ENCODE measurements at places on chromosomes 13 and 19.

GRCh38 chr19:44968118-44968517 lies 12.9 kb downstream of the CLPTM1 start:
- DNase-seq = no peak

GRCh38 chr19:52034051-52034728 lies 6.0 kb upstream of the ZNF614 start:
- no peak for DNase-seq

GRCh38 chr13:46668931-46669525 lies 116.1 kb downstream of the LRCH1 start:
- no peak for DNase-seq

GRCh38 chr13:93386116-93386515 lies 159.5 kb downstream of the GPC6 start:
- no peak for DNase-seq

DNA sequence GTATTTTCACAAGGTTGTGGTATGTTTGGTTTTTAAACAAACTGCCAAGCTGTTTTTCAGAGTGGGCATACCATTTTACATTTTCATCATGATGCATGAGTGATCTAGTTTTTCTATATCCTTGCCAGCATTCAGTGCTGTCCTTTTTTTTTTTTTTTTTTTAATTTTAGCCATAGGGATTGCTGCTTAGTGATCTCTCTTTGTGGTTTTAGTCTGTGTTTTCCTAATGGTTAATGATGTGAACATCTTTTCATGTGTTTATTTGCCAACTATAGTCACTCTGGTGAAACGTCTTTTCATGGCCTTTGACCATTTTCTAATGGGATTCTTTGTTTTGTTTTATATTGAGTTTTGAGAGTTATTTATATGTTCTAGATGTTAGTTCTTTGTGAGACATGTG lies 59.7 kb downstream of the SHISA2 start:
- no peak for DNase-seq

GRCh38 chr13:31200637-31200971 lies 829 bp downstream of the B3GLCT start:
- DNase-seq = no peak

DNA sequence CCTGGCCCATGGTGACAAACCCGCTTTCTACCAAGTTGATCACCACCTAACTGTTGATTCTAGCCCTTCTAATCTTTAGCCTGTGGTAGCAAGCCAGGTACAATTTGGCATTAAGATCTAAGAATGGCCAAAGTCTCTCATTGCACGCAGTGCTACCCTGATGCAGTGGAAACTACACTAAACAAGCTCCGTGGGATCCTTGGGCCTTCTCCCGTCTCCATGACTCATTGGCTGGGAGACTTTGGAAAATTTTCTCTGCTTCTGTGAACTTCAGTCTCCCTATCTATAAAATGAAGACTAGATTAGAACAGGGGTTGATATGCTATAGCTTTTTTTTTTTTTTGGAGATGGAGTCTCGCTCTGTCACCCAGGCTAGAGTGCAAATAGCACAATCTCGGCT lies 223.0 kb downstream of the TSHZ3 start:
- DNase-seq = no peak

GRCh38 chr13:94093652-94094315 lies 385.7 kb downstream of the DCT start:
- DNase-seq = no peak

- DNase-seq = no peak
Measured at GRCh38 chr19:51461723-51462161, 3.5 kb upstream of the SIGLEC8 start.

DNA sequence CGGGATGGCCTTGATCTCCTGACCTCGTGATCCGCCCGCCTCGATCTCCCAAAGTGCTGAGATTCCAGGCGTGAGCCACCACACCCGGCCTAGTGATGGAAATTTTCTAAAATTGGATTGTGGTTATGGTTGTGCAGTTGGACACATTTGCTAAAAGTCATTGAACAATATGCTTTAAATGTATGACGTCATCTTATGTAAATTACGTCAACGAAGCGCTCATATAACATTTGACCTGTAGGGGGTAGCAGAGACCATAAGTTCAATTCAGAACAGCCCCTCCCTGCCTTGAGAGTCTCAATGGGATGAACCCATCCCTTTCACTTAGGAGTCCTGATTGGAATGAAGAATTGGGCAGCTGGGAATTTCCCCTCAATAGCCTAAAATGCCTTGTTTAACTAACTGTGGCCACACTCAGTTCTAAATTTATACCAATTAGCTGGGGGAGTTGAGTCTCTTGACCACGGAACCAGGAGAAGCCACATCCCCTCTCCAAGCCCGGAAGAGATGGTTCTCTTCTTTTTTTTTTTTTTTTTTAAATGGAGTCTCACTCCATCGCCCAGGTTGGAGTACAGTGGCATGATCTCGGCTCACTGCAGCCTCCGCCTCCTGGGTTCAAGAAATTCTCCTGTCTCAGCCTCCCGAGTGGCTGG lies 15.2 kb upstream of the TLE6 start:
- DNase-seq = peak; percentile 74

GRCh38 chr13:71967990-71968389 lies 101.0 kb upstream of the DACH1 start:
- DNase-seq = no peak

DNA sequence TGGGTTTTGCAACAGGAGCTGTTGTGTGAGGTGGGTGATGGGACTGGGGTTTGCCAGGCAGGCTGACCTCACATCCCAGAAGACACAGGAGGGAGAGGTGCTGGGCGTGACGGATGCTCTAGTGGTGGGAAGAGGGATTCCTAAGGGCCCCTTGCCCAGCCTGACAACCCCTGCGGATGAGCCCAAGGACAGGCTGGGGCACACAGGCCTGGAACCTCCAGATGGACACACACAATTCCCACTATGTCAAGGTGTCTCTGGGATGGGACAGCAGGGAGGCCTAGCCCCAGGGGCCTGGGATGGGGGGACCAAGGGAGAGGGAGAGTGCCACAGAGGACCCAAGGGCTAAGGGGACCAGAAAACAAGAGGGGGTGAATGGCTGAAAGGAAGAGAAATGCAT lies 191.5 kb downstream of the ZNF536 start:
- DNase-seq = no peak

GRCh38 chr13:27496006-27496405 lies 45.6 kb upstream of the MTIF3 start:
- DNase-seq = no peak

- peak; percentile 58 for DNase-seq
Measured at GRCh38 chr13:113209759-113210421, 477 bp downstream of the CUL4A start.

- DNase-seq = no peak
Measured at GRCh38 chr19:12665281-12665573, 1.3 kb downstream of the MAN2B1 start.

DNA sequence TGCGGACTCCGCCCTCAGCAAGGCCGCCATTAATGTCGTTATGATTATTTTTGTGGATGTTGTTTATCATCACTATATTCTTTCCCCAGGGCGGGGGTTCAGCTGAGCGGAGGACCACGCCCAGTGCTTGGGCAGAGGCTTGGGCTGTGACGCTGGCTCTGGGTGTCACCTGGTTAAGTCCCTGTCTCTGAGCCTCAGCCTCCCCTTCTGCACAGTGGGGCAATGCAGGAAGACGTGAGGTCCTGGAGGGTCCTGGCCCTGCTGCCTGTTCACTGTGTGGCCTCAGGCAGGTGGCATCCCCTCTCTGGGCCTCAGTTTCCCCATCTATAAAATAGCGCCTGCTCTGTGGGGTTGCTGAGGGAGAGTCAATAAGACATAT lies 32.5 kb downstream of the NFIC start:
- DNase-seq = no peak

DNA sequence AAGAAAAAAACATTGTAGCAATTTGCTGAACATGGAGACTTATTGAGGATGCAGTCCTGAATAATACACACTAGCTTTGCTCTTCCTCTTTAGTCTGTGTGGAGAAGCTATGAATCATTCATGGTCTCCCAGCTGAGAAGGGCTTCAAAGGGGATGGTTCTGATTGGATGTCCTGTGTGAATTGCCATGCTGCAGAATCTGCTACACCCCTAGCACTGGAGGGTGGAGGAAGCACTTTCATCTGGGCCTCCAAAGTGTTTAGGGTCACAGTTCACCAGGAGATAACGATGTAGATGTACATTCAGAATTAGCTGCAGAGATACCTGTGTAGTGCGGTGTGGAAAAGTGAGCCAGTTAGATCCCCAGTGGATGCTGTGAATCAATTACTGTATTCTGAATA lies 321.1 kb upstream of the EDNRB start:
- DNase-seq = no peak

- DNase-seq = no peak
Measured at GRCh38 chr19:18021121-18021755, 13.3 kb downstream of the ARRDC2 start.

- DNase-seq = peak; percentile 34
Measured at GRCh38 chr19:33292595-33293254, 9.6 kb downstream of the CEBPA start.

DNA sequence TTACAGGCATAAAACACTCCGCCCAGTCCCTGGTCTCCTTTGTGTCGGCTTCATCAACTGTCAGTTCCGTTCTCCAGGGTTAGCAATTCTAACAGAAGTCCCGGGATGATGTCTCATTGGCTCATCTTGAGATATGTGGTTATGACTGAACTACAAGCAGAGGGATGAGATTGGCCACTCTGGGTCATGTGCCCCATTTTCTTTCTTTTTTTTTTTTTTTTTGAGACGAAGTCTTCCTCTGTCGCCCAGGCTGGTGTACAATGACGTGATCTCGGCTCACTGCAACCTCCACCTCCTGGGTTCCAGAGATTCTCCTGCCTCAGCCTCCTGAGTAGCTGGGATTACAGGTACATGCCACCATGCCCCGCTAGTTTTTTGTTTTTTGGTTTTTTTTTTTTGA lies 95.4 kb upstream of the MRI1 start:
- DNase-seq = no peak

DNA sequence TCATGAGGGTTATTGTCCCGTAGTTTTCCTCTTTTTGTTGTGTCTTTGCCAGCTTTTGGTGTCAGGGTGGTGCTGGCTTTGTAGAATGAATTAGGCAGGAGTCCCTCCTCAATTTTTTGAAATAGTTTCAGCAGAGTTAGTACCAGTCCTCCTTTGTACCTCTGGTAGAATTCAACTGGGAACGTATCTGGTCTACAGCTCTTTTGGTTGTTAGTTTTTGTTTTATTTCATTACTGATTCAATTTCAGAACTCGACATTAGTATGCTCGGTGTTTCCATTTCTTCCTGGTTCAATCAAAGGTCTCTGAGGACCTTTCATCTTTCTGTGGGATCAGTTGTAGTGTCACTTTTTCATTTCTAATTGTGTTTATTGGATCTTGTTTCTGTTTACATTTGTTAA lies 1237.0 kb upstream of the PCDH9 start:
- DNase-seq = no peak

DNA sequence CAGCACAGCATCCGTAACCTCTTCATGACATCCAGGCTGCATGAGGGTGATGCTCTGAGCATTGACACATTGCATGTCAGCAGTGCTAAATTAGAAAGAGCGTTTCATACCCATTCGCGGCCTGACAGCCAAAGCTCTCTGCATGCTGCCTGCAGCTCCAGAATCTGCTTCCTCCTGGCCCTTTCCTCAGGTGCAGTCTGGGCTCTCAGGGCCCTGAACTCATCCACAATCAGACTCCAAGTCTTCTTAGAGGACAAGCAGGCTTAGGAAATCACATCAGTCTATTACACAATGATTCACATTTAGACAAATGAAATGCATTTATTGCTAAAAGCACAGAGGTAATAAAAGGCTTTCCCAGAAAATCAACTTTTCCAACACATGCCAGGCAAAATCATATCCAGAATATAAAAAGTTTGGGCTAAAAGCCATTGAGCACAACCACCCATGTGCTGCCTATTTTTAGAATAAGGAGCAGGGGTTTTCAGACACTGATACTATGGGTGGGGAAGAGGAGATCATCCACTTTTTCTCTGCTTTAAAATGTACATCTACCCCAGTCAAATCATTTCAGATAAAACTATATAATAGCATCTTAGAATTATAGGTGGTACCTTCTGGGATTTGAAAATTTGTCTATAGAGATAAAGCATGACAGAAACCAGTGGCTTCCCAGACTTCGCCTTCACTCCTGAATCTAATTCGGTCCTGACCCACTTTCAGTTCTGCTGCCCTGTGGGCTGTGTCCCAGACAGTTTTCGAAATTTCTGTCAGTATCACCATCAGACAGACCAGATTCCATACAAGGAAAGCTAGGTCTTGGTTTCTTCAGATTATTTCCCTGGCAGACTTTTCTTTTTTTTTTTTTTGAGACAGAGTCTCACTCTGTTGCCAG lies 109.3 kb downstream of the COL4A2 start:
- no peak for DNase-seq

DNA sequence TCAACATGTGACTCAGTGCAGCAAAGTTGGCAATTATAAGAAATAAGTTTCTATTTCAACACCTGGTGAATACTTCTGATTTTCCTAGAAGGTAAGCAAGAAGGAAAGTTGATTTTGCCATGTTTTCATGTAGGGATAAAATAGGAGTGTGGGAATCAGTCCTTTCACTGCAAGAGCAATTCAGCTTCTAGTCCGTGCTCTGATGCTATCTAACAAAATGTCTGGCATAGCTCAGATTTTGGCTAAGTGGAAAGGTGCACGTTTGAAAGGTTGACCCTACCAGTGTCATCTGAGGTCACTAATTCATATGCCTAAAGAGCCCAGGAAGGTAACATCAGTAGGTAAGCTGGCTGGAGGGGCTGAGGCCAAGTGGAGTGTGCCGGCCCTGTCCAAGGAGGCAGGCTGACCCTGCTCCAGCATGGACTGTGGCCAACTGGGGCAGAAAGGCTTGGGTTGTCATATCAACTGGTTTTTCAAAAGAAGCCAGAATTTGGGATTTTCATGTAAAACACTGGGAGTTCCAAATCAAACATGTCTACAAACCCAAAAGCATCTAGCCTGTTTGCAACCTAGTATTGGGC lies 38.9 kb upstream of the MEDAG start:
- DNase-seq = no peak

DNA sequence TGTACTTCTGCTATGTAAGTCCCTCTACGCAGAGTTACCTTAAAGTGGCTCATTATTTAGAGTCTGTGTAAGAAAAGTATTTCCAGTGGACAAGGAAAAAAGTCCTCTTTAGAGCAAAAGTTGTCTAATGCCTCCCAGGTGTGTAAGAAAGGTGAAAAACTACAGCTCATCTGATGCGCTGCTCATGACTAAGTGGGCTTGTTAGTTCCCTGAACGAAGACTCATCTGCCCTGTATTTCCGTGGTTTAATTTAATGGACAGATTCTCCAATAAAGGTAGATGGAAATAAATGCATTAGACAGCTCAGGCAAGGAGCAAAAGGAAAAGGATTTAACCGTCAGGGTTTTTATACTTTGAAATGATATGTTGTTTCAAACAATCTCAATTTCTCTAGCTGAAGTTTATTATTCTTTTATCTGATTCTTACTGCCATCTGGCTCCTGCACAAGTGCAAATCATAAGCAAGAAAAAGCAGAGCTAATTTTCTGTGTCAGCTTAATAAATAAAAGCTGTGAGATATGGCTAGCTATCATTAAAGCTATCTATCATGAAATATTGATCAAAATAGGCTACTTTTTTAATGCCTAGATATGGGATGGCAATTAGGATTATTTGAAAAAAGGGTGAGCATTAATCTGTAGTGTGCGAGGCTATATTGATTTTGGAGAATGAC lies 73.7 kb upstream of the PCDH9 start:
- no peak for DNase-seq
